ENCODE measurements at places on chromosomes 7 and 10.

GRCh38 chr7:129684777-129685176, 73.3 kb downstream of the NRF1 start:
- no peak for DNase-seq

- DNase-seq = no peak
Measured at GRCh38 chr7:138895679-138896078, 85.5 kb downstream of the KIAA1549 start.

DNA sequence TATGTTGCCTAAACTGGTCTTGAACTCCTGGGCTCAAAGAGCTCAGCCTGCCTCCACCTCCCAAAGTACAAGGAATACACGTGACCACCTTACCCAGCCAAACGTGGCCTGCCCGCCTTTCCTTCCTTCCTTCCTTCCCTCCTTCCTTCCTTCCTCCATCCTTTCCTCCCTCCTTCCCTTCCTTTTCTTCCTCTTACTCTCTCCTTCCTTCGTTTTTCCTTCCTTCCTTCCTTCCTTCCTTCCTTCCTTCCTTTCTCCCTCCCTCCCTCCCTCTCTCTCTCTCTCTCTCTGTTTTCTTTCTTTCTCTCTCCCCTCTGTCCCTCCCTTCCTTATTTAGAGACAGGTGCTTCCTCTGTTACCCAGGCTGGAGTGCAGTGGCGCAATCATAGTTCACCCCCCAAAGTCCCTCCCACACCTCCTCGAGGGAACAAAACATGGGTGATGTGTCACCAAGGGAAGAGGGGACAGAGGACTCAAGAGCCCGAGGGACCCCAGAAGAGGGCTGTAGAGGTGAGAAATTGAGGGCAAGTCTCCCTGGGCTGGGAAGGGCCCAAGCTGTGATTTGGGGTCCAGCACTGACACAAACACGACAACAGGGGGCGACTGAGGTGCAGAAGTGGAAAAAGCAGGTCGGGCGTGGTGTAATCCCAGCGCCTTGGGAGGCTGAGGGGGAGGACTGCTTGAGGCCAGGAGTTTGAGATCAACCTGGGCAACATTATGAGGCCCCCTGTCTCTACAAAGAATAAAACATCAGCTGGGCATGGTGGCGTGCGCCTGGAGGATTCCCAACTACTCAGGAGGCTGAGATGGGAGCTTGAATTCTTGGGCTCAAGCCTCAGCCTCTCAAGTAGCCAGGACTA, 28.1 kb downstream of the EPHB4 start:
- DNase-seq = peak; percentile 76

GRCh38 chr7:112336936-112337576, 113.2 kb upstream of the IFRD1 start:
- DNase-seq = no peak

DNA sequence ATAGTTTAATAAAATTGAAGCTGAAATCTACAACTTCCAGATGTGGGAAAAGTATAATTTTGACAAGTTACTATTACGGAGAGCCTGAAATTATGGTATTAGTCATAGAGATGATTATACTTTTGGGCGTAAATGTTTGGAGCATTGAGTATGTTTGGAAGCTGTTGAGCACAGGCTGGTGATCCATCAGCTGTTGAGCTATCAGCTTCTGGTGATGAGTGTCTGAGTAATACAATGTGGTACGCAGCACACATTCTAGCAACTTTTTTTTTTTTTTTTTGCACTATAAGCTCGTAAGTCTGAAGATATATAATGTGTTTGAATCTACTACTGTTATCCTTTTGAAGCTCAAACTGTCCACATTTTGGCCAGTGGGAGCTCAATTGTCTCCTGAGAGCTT, 123.4 kb downstream of the ATE1 start:
- no peak for DNase-seq

DNA sequence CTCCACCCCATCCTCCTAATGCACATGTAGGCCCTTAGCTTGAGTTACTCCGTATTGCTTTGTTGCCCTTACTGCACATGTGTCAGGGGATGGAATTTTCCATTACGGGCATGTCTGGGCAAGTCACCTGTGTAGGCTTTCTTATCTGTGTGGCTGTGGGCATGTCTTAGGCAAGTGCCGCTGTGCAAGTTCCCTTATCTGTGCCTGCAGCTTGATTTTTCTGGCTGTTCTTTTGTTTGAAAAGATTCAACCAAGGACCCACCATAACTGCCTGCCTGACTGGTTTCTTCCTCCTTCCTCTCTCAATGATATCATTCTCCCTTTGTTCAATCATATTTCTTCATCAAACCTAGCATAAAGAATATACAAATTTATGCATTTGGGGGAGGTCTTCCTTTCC, 88.5 kb downstream of the AKR1D1 start:
- DNase-seq = no peak

DNA sequence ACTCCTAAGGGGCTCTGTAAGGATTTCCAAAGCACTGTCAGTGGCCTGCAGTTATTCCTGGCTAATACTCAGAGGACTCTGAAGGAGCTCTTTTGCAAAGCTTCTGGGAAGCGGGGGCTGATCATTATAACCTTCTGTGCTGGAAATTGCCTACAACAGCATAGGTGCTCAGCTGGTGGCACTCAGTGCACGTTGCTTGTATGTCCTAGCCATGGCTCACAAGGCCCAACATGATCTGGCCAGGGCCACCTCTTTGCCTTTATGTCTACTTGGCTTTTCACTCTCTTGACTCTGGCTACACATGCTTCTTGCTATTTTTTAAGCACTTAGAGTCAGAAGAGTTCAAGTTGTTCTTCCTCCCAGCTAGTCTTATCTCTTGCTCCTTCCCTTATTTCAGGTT, 17.5 kb downstream of the LAMB4 start:
- DNase-seq = no peak

GRCh38 chr7:2022737-2023250, 210.0 kb downstream of the MAD1L1 start:
- no peak for DNase-seq

GRCh38 chr7:99244939-99245338, 27.7 kb upstream of the MYH16 start:
- no peak for DNase-seq

- DNase-seq = no peak
Measured at GRCh38 chr10:77285529-77286182, 352.0 kb downstream of the KCNMA1 start.

- DNase-seq = peak; percentile 48
Measured at GRCh38 chr10:46091828-46092523, 45.9 kb upstream of the MSMB start.

DNA sequence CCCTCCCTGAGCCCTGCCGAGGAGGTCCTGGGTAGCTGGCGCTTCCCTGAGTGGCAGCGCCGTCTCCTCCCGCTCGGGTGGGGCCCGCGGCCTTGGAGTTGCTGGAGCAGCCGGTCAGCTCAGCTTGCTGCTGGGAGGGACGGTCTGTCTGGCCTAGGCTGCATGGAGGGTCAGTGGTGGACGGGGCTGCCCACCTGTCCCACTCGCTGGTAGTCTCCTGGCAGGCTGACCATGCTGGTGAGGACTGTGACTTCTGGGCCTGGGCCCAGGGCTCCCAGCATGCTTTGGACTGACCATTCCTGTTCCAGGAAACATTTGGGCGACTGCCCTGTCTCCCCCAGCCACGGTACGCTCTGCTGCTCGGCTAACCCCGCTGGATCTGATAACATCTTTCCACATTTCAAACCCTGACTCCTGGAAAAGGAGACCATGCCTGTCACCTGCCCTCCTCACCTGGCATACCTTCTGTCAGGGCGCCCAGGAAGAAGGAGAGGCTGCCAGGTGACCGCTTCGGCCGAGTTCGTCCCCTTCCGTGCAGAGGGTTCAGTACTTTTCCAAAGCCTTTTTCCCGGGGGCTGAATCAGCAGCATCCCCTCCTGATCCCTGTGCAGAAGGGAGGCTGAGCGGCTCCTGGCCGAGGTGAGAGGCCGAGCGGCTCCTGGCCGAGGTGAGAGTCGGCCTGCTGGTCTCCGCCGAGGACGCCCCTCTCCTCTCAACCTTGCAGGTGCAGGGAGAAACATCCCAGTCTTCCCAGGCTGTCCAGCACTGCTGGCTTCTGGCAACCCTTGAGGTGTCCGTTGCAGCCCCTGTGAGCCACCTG, 43.4 kb downstream of the FAM20C start:
- no peak for DNase-seq
